ENCODE measurements at places on chromosomes 3 and 15.

DNA sequence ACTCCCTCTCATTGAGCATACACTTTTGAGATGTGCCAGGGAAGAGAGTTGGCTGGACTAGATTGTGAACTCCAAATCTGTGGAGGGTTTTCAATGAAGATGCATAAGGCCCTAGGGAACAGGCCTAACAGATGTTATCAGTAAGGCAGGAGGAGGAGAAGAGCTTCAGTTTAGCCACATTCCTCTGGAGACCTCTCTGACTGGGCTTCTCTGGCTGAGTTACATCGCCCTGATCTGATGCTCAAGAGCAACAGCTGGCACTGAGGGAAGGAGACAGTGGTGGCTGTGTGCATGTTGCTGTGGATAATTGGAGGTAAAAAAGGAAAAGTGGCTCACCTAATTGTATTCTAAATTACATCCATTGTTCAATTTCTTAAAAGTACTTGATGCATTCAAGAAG is 206.4 kb upstream of the CFAP20DC start:
- no peak for DNase-seq

GRCh38 chr3:89358281-89358680 is 250.9 kb downstream of the EPHA3 start:
- DNase-seq: no peak

DNA sequence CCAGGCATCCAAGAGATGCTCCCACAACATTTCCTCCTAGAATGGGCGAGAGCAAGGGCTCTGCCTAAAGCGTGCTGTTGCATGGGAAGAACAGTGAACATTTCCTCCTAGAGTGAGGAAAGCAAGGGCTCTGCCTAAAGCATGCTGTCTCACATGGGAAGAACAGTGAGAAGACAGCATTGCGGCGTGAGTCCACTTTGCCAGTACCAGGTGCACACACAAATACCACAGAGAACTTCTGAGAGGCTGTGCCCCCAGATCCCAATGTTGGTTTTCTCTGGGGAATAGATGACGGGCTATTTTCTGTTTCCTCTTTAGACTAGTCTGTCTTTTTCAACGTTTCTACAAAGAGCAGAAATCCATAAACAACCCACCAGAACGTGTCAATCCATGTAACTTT is 142.9 kb downstream of the LRRK1 start:
- DNase-seq: no peak

DNA sequence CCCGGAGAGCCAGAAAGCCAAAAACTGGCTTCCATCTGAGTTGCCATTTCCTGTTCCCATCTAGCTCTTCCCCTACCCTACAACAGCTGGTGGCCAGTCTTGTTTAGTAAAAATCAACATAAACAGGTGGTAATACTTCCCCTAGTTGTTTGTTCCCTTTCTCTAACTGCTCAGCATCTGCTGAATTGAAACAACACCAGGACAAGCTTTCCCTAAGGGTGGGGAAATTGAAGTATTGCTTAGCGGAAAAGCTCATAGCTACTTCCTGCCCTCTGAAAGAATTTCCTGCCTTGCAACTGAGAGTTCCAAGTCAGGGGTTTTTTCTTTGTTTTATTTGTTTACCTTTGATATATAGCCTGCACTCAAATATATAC is 66.8 kb downstream of the HMG20A start:
- DNase-seq: no peak

DNA sequence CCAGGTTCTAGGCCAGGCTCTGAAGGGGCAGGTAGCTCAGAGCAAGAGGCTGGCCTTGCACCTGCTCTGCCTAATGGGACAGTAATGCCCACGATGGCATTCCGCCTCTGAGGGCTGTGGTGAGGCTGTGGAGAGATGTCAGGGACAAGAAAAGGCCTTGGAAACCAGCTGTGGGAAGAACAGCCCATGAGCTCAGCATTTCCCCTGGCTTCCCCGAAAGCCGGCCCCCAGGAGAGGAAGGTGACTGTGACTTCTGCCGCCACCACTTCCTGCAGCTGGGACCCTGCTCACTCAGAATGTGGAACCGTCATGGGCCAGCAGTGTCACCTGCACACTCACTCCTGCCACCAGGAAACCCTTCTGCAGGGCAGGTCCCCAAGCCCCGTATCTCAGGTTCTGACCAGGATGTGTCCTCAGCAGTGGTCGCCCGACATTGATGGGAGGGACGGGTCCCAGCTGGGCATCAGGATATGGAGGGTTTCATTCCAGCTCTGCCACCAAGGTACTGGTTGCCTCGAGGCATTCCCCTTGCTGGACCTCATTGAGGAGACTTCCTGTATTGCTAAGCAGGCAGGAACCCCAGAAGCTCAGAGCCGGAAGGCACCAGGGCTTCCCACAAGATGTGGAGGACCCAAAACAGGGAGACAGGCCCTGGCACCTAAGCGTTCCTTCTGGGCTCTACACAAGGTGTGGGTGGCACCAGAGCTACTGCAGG is 30.7 kb downstream of the SEMA7A start:
- no peak for DNase-seq

- no peak for DNase-seq
These were observed 278.9 kb upstream of the STT3B start for GRCh38 chr3:31253782-31254181.

Measured in SW480 (cell line).